ENCODE measurements at places on chromosomes 4 and X.

- peak; percentile 16 for DNase-seq
Observed at GRCh38 chr4:86927843-86928395, 6.9 kb upstream of the AFF1 start.

DNA sequence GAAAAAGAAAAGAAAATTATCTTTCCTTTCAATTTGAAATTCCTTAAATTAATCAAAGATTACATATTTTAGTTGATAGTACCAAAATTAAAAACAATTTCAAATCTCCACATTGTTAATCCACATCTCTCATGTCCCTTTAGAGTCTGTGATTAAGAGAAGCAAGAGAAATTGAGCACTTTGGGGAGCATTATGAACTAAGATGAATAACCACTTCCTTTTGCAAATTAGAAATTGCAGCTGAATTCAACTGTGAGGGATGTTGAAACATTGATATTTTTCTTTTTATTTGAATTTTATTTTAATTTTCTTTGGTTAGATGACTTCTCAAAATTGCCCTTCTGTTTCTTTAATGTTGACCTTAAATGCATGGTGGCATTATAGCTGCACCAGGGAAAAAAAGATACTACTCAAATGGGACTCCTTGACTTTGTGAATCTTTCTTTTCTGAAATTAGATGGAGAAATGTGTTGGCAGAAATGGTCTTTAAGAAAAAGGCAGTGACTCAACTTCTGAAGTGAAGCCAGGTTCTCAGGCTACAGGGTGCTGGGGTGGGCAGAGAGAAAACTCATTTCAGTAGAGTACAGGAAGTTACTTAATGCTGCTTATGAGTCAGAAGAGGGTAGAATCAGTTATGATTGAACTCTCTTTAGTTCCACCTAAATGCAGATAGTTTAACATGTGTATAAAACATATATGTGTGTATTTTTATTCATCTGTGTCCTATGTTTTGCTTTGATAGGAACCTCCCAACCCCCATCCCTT lies 92.0 kb upstream of the TNIP3 start:
- DNase-seq: no peak

DNA sequence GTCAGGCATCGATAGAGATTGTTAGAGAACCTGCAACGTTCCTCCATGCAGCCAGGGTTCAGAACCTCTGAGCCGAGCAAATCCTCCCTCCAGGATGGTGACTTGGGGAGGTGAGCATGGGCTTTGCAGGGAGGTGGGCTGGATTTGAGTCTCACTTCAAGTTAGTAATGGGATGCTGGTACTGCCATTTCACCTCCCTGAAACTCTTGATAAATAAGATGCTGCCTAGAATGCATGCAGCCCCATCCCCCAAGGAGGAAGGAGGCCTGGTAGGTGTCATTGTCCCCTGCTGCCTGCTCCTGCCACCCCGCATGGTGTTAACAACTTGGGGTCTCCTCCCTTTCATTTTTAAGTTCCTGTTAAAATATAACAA lies 35.7 kb upstream of the SLC2A9 start:
- no peak for DNase-seq

- peak; percentile 21 for DNase-seq
Observed at GRCh38 chr4:122898370-122899150, 23.8 kb downstream of the NUDT6 start.

- no peak for DNase-seq
Observed at GRCh38 chr4:138299881-138300280, 57.7 kb upstream of the SLC7A11 start.

GRCh38 chrX:155009994-155010472 lies 12.5 kb downstream of the F8 start:
- no peak for DNase-seq

GRCh38 chrX:3191201-3191600 lies 149.9 kb downstream of the ARSF start:
- no peak for DNase-seq

DNA sequence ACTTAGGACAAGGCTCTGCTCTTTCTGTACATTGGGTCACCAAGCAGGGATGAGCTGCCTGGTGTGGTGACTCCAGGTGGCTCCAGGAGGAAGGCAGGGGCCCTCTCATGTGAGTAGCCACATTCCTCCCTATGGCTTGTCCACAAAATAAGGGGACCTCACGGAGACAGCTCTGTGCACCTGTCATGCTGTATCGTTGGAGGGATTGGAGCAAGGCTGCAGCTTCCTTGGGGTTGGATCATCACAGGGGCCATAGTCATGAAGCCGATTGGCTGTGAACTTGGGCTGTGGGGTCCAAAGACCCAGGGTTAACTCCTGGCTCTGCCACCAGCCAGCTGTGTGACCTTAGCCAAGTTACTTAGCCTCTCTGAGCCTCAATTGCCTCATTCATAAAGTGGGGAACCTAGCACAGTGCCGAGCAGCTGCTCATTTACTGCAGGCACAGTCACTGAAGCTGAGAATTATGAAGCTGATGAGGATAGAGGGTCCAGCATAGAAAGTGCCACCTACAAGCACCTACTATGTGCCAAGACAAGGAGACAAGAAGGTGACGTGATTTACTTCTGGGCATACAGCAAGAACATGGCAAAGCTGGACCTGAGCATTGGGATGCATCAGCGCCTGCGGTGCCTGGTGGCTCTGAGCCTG lies 11.8 kb upstream of the KIAA0232 start:
- no peak for DNase-seq

DNA sequence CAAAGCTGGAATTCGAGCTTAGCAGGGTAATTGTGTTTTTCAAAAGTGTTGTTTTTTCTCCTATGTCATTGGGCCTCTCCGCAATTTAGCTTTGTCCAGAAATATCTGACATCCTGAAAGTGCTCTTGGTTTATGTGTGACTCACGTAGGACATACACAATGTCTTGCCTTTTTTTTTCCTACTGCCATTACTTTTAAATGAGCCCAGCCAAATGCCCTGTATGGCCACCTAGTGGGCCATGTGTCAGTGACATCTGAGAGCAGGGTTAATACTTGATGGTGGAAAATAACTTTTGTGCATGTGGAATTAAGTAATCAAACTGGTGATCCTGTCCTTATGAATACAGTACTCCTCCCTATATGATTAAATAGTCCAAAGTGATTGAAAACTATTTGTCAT lies 1411.1 kb upstream of the TENM3 start:
- peak; percentile 17 for DNase-seq

DNA sequence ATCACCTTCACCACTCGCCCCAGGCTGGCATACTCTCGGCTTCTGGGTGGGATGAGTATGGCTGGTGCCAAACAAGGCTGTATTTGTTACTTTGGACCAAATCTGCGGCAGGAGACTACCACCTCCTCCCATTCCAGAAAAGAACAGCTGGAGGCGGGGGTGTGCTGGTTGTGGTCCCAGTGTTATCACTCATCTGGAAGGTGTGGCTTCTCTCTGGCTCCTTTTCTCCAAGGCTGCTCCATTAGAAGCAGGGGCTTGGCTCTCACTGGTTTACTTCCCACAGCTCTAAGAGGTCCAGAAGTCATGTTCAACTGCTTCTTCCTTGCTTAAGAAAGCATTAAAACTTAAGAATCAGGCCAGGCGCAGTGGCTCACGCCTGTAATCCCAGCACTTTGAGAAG lies 2.6 kb upstream of the TRIML2 start:
- no peak for DNase-seq

DNA sequence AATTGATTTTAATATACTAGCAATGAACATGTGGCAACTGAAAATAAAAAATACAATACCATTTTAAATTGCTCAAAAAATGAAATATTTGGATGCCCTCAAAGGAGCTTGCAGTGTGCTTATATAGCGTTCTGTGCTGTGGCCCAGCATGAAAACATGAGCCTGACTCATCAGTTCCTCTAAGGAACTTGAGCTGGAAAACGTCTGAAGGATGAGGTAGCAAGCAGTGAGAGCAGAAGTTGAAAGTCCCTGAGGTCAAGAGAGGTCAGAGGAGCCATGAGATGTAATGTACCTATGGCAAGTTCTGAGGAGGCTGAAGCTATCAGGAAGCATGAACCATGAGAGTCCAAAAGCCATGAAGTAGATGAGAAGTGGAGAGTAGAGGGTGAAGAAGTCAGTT lies 59.7 kb downstream of the HMGB3 start:
- DNase-seq: no peak

- no peak for DNase-seq
Observed at GRCh38 chr4:38678078-38678477, 14.1 kb downstream of the KLF3 start.

- no peak for DNase-seq
Observed at GRCh38 chr4:55125763-55126541, 557 bp upstream of the KDR start.

GRCh38 chrX:151938172-151938571 lies 25.5 kb downstream of the MAGEA4 start:
- DNase-seq: no peak
